ENCODE measurements at places on chromosomes 1 and 21.

- peak; percentile 74 for DNase-seq
Observed at GRCh38 chr1:154747740-154748404, 122.2 kb downstream of the KCNN3 start.

DNA sequence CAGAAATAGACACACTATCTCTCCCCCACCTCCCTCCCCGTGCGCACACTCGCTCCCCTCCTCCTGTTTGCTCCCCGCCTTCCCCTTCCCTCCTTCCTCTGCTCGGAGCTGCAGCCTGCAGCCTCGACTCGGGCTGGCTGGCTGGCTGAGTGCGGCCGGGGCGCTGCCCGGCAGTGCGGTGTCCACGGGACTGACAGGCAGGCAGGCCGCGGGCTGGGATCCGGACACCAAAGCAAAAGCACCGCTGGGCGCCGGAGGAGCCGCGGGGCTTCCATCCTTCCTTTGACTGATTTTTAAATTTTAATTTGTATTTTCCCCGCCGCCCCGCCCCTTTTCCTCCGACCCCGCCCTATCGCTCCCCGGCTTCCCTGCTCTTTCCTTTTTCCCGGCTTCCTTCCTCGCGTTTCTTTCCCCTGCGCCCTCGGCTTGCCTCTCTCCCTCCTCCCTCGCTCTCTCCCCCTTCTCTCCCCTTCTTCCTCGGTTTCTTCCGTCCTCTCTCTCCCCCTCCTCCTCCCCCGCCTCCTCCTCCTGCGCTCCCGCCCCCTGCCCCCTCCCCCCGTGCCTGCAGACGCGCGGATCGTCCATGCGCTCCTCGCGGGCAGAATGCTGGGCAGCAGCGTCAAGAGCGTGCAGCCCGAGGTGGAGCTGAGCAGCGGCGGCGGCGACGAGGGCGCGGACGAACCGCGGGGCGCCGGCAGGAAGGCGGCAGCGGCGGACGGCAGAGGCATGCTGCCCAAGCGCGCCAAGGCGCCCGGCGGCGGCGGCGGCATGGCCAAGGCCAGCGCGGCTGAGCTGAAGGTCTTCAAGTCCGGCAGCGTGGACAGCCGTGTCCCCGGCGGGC is 109.4 kb downstream of the NAV1 start:
- no peak for DNase-seq

DNA sequence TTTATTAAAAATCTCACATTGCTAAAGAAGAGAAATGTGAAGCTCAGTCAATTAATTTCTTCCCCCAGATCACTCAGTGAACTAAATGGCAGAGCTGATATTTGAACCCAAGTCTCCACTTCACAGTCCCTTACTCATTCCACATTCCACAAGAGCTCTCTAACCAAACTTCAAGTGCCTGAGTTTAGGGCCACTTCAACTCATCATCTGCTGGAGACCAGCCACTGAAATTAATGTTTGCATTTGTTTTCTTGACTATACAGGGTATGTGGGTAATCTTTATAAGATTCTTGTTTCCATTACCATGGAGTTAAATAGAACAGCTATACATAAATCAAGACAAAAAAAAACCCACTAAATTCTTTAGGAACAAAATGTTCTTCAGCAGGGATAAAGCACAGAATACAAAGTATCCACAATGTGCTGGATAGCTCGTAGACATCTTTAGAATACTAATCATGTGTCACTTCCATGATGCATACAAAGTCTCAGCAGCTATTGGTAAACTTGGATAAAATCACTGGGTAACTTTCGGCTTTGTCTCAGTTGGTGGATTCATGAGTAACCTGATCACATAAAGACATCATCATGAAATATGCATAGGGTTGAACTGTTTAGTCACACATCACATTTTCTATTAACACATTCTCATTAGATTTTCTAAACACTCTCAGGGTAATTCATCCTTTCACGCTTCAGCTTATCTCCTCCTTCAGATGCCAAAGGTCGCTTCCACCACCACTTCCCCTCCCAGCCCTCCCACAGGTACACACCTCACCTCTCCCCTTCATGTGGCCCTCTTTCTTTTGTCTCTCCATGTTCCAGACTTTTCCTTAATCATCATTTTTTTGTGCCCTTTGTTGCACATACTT is 89.8 kb downstream of the LRRC53 start:
- DNase-seq, result no peak

DNA sequence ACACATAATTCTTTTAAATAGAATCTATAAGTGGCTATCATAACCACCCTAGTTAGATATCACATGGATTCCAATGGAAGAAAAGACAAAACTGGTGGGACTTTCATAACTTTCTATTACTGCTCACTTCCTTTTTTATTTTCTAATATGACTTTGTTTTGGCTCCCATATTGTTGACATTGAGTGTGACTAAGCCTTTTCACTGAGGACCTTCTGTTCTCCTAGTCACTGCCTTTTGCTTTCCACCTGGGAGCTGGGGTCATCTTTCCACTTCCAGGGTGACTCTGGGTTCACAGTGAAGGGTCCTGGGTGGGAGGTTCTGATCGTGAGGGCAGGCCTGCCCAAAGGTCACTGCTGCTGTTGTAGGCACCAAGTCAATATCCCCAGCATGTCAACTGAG is 275.8 kb downstream of the TGFB2 start:
- DNase-seq, result no peak

DNA sequence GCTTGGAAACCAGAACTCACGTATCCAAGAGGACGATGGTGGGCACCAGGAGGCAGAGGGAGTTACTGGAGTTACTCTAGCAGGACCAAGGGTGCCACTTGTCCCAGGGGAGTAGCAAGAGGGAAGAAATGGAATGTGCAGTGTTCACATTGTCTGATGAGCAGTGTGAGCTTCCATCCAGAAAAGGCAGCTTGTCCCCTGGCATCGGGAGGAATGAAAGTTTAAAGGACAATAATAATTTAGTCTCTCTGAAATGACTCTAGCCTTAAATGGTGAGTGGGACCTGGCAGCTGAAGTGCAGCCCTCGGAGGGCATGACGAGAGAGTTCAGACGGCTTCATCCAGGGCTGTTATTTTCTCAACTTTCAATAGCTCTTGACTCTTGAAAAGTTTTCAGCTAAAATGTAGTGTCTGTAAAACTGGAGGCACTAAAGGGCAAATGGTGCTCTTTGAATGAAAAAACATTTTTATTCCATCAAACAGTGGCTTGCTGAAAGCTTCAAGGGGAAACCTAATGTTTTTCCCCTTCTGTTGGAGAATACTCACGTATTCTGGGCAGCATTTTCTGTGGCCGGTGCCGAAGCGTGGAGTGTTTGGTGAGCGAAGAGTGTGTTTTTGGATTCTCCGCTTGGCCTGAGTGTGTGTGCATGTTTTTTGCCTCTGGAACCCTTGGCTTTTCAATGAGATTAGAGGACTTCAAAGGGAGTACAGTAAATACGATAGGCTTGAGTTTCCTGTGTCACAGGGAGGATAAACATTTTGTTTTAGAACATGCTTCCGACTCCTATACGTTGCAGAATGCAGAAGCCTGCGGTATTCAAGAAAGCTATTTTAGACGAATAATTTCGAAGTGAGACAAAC is 157.3 kb downstream of the GALNT2 start:
- no peak for DNase-seq

DNA sequence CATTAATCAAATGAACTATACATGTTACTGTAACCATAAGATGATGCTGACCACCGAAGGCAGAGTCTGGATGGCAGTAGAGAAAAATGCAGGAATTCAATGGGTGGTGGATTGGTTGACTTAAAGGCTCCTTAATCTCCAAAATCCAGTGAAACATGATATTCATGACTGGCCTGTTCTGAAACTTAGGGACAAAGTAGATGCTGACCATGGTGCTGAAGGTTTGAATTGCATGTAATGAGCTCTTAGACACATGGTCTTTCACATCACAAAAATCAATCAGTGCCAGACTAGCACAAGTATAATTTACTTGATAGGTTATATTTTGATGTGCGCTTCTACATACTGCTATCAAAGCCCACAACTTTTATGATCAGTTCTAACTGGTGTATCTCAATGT is 30.9 kb upstream of the NTMT2 start:
- no peak for DNase-seq

DNA sequence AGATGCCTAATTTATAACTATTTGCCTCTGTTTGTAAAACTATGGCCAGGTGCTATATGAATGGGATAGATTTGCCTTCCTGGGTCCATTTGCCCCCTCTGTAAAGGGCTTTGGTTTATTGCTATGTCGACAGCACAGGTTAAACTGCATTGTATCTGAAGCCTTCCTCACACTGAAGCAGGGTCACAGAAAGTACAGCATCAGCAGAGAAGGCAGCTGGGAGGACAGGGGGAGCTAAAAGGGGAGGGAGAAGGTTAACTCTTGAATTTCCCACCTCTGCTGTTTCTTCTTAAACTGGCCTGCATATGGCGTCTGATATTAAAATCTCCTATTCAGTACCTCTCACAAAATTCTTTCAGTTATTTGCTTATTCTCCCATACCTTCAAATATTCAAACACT is 297.4 kb downstream of the TM2D1 start:
- no peak for DNase-seq

DNA sequence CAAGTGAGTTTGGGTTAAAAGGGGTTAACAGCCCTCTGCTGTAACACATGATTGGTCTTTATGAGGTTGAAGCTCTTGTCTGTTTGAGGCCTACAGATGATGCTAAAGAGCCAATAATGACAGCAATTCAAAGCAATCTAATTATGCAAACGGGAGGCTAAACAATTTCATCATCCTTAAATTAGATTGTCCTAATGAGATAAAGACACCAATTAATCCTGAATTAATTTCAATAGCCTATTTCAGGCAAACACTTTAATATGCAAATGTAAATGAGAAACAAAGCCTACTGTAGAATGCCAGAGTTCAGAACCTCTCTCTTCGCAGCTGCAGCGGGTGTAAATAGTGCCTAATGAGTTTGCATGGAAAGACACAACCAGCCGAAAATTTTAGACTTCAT is 504.7 kb upstream of the PBX1 start:
- DNase-seq, result no peak

DNA sequence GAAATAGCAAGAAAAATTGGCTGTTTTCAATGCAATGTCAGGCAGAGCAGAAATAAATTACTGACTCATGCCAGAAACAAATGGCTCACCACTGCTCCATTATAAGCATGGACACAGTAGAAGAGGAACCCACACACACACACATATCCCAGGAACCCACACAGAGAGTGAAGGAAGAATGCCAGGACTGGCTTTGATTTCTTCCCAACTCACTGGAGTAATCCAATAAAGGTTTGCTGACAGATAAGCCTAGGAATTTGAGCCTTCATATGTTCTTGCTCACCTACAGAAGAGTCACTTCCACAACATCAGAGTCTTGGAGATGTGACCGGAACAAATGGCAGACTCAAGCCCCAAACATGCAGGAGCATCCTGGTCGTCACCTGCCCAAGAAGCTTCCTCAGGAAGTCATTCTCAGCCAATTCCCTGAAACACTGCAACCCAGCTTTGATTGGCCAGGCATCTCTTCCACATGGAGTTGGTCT is 2.2 kb downstream of the SH3BP5L start:
- DNase-seq, result no peak

GRCh38 chr1:110138956-110139355 is 11.3 kb upstream of the SLC6A17 start:
- DNase-seq, result no peak

GRCh38 chr1:200670242-200671118 is 773 bp upstream of the DDX59 start:
- DNase-seq, result no peak

GRCh38 chr1:30159015-30159414 is 564.4 kb downstream of the MATN1 start:
- no peak for DNase-seq

- DNase-seq, result no peak
Observed at GRCh38 chr21:40130476-40130875, 263.2 kb downstream of the PCP4 start.

DNA sequence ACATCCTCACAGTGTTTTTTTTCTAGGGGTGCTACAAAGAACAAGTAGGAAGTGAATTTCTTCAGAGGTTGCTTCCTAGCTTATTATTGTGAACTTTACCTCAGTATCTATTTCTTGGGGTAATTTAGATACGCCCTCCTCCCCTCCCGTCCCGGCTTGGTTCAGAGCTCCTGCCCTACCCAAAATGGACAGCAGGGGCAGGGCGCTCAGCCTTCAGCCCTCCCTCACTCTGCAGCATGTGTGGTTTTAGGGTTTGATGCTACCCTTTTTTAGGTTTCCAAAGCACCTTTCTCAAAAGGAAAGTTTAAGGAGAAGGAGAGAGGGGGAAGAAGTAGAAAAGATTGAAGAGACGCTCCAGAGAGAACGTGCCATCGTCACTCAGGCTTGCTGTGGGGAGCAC is 16.9 kb upstream of the POGK start:
- no peak for DNase-seq

GRCh38 chr1:223219318-223219635 is 76.2 kb upstream of the TLR5 start:
- DNase-seq, result no peak

DNA sequence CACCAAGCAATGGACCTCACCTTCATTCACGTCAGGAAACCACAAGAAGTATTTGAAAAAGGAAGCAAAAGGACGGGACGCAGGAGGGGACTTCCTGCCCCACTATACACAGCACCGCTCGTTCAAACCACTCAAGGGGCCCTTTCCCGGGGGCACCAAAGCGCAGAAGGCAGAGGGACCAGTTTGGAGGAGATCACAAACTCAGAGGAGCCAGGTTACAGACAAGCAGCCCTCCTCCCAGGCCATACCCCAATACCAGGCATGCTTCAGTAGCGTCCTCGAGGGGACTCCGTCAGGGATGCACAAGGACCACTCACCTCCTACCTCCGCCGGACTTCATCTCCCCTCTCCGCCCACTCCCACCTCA is 685 bp downstream of the CRTC2 start:
- peak; percentile 42 for DNase-seq

- peak; percentile 29 for DNase-seq
Observed at GRCh38 chr1:99820546-99820945, 29.6 kb upstream of the AGL start.

- DNase-seq, result no peak
Observed at GRCh38 chr1:247295274-247295684, 36.4 kb downstream of the ZNF496 start.

DNA sequence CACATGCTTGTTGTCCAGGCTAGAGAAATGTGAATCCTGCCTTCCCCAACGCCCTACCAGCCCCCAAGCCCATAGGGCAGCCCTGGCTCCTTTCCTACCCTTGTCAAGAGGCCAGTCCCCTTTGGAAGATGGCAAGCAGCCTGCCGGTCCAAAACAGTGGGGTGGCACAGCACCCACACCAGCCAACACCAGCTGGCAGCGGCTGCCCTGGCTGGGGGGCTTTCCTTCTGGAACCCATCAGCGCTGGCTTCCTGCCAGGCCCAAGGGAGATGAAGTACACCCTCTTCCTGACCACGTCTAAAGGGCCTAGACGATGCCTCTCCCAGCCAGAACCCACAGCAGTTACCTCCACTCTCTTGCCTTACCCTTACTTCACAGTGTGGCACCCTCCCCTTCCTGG is 24.2 kb downstream of the KCNN3 start:
- no peak for DNase-seq

DNA sequence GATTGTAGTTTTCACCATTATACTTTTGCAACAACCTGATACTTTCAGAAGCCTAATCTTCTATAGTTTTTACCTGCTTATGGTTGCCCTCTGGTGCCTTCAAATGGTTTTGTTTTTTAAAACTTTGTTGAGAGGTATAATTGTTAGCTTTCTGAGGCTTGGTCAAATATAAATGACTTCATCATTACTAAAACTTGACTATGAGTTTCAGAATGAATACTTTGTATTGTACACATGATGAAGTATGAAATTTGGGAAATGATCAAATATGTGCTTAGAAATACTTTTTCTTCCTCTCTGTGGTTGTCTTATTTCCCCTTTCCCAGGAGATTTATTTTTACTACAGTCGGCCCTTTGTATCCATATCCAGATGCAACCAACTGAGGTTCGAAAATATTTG is 151.8 kb upstream of the B3GALT2 start:
- no peak for DNase-seq

- DNase-seq, result no peak
Observed at GRCh38 chr1:169094897-169095569, 11.5 kb upstream of the ATP1B1 start.
